ENCODE measurements at places on chromosomes 16 and 17.

DNA sequence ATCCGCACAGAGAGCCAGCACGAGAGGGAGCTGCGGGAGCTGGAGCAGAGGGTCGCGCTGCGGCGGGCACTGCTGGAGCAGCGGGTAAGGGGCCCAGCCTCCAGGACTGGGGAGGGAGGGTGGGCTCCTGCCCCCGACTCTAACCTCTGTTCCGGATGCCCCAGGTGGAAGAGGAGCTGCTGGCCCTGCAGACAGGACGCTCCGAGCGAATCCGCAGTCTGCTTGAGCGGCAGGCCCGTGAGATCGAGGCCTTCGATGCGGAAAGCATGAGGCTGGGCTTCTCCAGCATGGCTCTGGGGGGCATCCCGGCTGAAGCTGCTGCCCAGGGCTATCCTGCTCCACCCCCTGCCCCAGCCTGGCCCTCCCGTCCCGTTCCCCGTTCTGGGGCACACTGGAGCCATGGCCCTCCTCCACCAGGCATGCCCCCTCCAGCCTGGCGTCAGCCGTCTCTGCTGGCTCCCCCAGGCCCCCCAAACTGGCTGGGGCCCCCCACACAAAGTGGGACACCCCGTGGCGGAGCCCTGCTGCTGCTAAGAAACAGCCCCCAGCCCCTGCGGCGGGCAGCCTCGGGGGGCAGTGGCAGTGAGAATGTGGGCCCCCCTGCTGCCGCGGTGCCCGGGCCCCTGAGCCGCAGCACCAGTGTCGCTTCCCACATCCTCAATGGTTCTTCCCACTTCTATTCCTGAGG is 4.4 kb downstream of the HIRIP3 start:
- no peak for DNase-seq

GRCh38 chr17:6868582-6868981 is 37.1 kb upstream of the TEKT1 start:
- DNase-seq, result no peak

DNA sequence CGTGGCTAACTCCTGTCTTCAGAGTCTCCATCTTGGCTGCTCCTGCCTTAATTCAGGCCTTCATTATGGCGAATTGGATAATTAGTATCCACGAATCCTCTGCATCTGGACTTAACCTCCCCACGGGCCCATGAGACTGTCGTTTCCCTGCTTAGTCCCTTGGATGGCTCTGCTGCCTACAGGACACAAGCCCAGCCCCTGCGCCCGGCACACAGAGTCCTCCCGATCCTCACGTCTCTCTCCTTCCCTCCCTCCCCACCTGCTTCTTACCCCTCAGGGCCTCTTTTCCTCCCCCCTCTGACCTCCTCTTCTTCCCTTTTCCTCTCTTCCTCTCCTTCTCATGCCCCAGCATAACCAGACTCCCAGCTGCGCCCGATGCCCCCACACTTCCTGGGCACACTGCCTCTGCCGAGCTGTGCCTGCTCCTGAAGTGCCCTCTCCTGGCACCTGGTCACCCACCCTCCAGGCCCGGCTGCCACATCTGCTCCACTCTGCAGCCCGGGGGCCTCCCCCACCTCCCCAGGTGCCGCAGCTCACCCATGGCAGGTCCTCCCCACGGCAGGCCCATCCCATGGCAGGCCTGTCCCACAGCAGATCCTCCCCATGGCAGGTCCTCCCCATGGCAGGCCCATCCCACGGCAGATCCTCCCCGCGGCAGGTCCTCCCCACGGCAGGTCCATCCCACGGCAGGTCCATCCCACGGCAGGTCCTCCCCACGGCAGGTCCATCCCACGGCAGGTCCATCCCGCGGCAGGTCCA is 45.9 kb downstream of the RPH3AL start:
- no peak for DNase-seq

DNA sequence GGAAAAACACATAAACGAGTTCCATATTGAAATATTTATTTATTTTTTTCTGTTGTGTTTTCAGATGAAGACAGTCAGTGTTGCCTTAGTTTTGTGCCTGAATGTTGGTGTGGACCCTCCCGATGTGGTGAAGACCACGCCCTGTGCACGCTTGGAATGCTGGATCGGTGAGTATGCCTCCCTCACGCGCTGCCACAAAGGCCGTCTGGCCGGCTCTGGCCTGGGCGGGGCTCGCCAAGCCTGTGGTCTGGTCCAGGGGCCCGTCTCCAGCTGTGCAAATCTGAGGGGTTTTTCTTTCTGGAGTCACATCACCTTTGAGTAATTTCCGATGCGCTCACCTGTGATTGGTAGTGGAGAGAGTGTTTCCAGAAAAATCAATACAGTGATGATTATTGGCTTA is 81.0 kb downstream of the RPTOR start:
- no peak for DNase-seq

GRCh38 chr16:89690392-89690901 is 4.0 kb downstream of the CDK10 start:
- no peak for DNase-seq

DNA sequence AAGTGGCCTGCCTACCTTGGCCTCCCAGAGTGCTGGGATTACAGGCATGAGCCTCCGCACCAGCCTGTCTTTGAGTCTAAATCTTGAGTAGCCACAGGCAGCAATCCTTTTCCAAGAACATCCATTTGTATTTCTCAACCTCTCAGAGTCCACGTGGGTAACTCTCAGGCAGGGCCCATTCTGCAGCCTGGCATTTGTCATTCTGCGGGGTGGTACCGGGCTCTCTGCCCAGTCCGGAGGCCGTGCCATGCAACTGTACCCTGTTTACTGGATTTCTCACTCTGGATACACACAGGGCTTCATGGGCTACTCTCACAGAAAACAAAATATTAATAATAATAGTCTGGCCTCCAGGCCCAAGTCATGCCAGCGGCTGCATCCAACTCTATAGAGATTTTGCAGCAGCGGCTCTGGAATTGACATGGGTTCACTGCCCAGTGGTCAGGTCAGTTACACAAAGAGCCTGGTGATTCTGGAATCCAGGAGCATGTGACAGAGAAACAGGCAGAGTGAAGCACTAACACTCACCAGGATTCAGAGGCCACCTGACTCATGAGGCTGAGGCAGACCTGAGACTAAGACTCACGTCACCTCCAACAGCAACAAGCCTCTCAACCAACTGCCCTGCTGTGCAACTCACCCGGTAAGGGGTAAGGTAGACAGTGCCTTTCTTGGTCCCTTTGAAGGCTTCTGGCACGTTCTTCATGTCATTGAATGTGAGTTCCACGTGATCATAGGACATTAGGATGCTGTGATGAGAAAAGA is 4.0 kb downstream of the WBP2 start:
- DNase-seq, result no peak

- DNase-seq, result no peak
These were observed 11.4 kb upstream of the SLC38A10 start for GRCh38 chr17:81306491-81306890.

DNA sequence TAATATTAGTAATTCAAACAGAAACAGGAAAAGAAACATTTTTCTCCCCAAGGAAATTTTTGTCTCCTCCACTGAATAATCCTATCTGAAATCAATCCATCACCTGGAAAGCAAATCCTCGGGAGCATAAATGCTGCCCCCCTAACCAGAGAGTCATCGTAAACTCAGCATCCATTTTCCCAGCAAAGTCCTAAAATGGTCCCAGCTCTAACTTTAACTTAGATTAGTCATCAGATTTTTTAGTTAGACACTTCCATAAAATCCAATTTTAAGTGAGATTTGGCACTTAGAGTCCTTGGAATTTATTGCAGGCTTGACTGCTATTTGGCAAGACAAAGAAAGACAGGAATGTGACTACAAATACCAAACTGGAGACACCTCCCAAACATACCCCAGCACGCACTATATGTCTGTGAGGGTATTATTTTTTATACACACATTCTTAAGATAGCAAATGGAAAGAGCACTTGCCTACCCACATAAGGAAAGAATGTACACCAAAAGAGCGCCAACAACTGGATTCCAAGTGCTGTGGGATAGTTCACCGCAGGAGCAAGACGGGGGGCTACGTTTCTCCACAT is 15.4 kb downstream of the SCO1 start:
- no peak for DNase-seq

GRCh38 chr16:77748421-77749005 is 26.2 kb downstream of the NUDT7 start:
- DNase-seq, result no peak

DNA sequence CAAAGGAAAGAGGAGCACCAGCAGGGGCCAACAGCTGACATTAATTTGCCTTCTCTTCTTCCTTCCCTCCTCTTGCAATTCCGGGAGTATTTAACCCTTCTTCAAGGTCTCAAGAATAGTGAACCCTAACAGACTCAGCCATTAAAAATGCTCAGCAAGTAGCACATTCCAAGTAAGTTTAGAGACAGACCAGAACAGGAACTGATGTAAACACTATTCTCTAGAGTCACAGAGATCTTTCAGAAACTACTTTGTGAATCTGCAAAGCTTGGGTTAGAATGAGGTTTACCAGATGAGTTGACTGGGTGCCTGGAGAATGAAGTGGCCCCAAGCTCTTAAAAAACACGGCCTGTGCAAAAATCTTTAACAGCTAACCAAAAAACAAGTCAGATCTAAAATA is 50.9 kb downstream of the TEX2 start:
- no peak for DNase-seq

- no peak for DNase-seq
These were observed 24.2 kb upstream of the HS3ST3B1 start for GRCh38 chr17:14276535-14277250.

DNA sequence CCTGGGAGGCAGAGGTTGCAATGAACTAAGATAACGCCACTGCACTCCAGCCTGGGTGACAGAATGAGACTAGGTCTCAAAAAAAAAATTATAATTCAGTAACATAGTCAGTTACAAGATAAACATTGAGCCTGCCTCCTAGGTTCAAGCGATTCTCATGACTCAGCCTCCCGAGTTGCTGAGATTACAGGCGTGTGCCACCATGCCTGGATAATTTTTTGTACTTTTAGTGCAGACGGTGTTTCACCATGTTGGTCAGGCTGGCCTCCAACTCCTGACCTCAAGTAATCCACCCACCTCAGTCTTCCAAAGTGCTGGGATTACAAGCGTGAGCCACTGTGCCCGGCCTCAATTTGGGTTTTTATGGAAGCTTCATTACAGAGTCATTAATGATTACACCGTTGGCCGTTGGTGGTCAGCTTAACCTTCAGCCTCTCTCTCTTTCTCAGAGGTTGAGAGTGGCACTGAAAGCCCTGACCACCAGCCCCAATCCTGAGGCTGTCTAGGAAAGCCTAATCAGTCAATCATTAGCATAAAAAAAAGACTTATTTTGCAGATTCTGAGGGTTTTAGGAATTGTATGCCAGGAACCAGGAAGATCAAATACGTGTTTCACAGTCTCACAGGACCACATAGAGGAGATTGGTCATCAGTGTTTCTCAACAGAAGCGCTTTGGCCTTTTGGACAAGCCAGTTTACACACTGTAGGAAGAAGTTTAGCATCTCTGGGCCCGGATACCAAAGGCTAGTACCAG is 1.3 kb upstream of the LRRC37A3 start:
- DNase-seq, result no peak

- no peak for DNase-seq
These were observed 662.2 kb downstream of the TOX3 start for GRCh38 chr16:51884773-51885172.

GRCh38 chr17:28427371-28427770 is 21.4 kb upstream of the SLC46A1 start:
- DNase-seq, result no peak

DNA sequence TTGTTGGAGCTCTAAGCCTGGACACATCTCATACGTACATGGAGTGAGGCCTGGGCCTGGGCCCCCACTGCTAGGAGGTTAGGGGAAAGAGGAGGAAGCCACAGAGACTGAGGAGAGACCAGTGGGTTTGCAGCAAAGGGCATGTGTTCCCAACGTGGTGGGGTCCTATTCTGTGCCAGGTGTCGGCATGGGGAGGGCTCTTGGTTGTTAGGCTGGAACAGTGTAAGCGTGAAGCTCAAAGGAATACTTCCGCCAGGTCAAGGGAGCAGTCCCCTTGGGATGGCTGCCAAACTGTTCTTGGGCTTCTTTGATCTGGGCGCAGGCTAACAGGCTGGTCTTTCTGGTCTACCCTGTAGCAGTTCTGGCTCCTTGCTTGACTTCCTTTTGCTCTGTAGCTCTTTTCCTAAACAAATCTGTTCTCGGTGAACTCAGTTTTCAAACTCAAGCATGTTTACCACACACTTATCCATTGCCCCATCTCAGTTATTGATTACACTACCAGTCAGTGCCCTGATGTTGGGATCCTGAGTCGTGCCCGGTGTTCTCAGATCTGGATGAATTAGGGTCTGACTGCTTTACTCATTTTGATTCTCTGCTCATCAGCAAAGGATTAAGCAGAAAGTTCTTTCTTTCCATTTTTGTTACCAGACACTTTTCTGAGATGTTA is 36.4 kb downstream of the GPT2 start:
- DNase-seq, result no peak

DNA sequence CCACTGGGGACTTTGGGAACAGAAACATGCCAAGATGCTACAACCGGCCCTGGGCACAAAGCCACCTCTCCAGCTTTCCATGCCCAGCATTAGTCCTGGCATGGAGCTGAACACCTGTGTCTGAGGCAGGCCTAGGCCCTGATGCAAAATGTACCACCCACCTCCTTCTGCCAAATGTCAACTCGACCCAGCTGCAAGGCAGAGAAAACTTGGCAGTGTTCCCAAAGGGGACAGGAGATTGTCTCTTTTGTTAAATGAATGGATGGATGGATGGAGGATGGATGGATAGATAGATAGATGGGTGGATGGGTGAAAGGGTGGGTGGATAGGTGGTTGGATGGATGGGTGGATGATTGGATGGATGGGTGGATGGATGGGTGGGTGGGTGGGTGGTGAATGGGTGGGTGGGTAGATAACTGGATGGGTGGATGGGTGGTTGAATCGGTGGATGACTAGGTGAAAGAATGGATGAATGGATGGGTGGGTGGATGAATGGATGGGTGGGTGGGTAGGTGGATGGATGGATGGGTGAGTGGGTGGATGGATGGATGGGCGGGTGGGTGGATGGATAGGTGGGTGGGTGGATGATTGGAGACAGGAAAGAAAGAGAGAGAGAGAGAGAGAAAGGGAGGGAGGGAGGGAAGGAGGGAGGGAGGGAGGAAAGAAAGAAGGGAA is 73.4 kb upstream of the TNRC6C start:
- DNase-seq, result no peak

DNA sequence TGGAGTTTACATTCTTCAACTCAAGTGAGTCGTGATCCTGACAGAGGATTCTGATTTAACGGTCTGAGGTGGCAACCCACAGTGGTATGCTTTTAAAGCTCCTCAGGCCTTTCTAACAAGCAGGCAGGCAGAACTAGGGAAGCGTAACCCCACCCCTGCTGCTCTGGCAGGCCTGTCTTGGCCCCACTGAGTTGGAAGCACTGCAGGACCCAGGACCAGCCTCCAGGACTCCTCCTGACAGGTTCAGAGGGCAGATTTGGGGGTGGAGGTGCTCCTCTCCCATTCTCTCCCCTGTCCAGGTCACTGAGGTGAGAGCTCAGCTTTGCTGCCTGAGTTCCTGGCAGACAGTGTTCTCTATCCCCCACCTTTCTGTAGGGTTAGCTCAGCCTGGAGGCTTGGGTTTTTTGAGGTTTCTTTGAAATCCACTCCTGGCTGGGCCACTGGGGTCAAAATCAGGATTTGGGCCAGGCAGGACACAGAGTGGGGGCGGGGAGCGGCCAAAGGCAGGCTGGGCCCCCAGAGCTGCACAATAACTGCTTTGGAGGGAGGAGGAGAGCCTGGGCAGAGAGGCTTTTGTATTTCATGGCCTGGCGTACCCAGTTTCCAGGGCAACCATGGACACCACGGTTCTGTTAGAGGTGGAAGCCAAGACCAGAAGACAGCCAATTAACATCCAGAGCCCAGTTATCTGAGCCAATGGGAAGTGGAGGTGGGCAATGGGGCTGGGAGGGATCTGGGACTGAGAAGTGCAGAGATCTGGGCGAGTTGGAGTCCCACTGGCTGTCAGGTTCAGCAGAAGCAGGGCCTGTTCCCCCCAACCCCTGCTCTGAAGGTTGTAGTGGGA is 9.5 kb downstream of the MRPL27 start:
- DNase-seq, result no peak

- DNase-seq, result no peak
These were observed 67.5 kb downstream of the IQCK start for GRCh38 chr16:19785512-19786130.

Data from GM12864 (cell line).